ENCODE measurements at places on chromosomes 13 and 19. TPM values are rescaled to one million over a fixed set of nuclear protein-coding genes. Genes with fewer than 3 reads are reported as not detected.

DNA sequence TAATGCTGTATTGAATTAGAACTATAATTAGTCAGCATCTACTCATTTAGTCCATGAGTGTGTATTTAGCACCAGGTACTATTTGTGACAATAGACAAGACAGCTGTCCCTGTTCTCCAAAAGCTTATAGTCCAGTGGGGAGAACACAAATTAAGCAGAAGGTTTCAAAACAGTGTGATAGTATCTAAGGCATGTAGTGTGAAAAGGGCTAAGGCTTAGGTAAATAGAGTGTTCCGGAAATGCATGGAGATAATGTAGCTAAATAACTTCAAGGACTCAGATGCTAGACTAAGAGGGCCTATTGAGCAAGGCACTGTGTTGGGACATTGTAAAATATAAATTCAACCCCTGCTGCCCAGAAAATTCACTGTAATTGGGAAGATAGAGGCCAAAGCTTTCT lies 144.1 kb upstream of the MIR17HG start:
- no peak for DNase-seq

DNA sequence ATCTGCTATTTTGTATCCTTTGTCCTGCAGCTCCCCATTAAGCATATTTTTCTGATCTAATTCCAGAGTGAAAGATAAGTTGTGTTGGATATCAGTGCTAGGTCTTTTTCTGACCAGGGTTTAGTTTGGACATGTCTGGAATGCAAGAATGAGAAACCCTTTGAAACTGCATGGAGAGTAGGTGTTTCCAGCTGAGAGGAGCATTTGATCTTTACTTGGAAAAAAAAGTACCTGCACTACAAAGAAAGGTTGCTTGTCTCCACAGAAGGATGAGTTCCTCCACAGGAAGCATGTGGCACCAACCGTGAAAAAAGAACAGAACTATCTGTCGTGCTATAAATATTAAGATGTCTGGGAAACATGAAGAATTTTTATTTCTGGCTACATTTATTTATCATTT lies 36.6 kb upstream of the MED4 start:
- no peak for DNase-seq

Gene SLC7A9
- total RNA-seq = not detected

DNA sequence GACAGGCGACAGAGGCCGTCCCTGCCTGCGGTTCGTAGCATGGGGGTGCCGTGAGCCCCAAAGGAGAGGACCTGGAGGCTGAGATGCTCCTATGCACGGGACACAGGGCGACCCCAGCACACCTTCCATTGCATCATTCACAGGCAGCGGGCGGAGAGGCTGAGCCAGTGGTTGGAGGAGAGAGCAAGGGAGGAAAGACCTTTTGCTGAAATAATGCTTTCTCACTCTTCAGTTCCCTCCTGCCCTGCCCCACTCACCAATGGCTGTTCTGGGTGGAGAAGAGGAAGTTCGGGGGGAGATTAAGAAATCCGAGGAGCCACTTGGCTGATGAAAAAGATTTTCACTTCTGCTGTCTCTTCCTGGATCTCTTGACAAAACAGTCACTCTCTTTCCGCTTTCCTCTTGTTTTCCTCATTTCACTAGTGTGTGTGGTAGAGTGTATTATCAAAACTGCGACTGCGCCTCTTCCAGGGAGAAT lies at the start of gene NLRP12:
TSS of gene NLRP12 (minus strand) at position 181 of the 478 bp plus-strand sequence. CDS start at position 41, 140 bp downstream.
- DNase-seq = no peak

Gene SLAIN1
- 16.5 TPM for total RNA-seq

Gene C19orf18
- 2.7 TPM for total RNA-seq

GRCh38 chr19:33676999-33677665 lies 55.4 kb downstream of the CHST8 start:
- no peak for DNase-seq

Gene TMEM59L
- total RNA-seq = 7.5 TPM

Gene CEBPG
- total RNA-seq = 18.2 TPM

All from uterus (tissue), 4 donors.